SJCRH30 (cell line): ENCODE measurements at places on chromosomes 12 and 14.
A peak's percentile ranks its signal among the peaks of the same experiment; 100 is the strongest.

DNA sequence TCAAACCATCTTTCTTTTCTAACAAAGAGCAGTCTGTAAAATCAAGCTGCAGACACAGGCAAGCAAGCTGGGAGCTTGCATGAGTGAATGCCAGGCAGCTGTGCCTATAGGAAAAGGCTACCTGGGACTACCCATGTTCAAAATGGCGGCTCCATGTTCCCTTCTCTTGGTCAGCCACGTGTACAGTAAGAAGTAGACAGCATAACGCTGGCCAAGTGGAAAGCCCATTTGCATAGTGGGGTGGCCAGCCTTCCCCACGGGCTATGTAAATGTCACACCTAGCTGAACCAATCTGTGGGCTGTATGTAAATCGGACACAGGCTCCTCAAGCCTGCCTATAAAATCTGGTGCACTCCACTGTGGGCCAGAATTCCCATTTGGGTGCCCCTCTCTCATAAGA lies 117.1 kb downstream of the SYT10 start:
- H3K27ac ChIP-seq, result no peak overlapping the region
- H3K4me1 ChIP-seq, result no peaks in the 10 kb centered on the region; the same call in 1 of the 2 replicates
- H3K4me3 ChIP-seq, result no peak overlapping the region
- H3K27me3 ChIP-seq, result peaks cover 5% of the 10 kb centered on the region; the same call in 1 of the 2 replicates
- peak; percentile 51 for DNase-seq

GRCh38 chr14:69398818-69399210 lies 322 bp downstream of the SLC39A9 start:
- peak overlapping the region; percentile 97 for H3K27ac ChIP-seq
- no peak for DNase-seq
- no peaks in the 10 kb centered on the region for H3K27me3 ChIP-seq
- peaks cover 40% of the 10 kb centered on the region for H3K36me3 ChIP-seq
- peaks cover 13% of the 10 kb centered on the region for H3K4me1 ChIP-seq
- H3K4me3 ChIP-seq, result peak overlapping the region; percentile 98

DNA sequence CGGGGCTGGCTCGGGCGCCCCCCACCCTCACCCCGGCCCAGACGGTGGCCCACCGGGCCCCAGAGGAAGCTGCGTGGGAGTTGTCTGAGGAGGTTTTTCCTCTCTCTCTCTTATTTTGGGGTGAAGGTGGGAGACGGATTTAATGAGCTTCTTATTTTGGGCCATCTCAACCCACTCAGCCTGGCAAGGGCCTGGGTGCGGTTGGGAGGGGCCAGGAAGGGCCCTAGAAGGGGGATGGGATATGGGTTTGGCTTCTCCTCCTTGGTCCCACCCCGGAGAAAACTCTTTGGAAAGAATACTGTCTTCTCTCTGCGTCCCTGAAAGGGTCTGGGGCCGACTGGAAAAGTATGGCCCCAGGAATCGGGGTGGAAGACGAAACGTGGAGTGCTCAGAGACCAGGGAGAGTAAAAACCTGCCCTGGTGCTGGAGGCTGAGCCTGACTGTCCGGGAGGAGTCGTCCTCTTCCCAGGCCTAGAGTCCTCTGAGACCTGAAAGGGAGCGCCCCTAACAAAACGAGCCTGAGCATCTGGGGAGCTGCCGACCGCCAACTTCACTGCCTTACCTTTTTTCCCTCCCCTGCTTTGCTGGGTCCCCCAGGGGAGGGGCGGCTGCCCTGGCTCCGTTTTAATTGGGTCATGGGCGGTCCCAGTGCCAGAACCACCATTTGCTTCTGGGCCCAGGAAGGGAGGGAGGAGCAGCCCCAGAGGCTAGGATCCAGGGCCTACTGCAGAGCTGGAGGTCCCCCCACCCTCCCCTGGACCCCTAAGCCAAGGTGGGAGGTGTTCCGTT lies 1.6 kb downstream of the MMP14 start:
- DNase-seq, result no peak
- H3K4me1 ChIP-seq, result peaks cover 14% of the 10 kb centered on the region
- H3K36me3 ChIP-seq, result peaks cover 30% of the 10 kb centered on the region
- H3K4me3 ChIP-seq, result peak overlapping the region; percentile 95
- H3K27ac ChIP-seq, result peak overlapping the region; percentile 85

DNA sequence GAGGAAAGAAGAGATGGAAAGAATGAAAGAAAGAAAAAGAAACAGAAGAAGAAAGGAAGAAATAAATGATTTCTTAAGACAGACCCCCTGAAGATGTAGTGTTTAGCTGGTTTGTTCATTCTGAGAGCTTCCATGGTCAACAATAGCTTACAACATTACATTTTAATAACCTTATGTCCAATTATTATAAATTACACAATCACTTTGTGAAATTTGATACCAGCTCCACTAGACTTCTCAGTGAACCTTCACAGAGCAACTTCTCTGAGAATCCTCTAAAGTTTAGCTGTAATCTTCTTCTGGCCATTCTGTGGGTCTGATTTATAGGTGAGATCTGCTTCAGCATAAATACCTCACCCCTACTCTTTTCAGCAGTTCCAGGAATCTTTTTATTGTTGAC lies 27.9 kb downstream of the SIX1 start:
- H3K27me3 ChIP-seq, result no peaks in the 10 kb centered on the region
- H3K4me3 ChIP-seq, result no peak overlapping the region
- no peak overlapping the region for H3K27ac ChIP-seq
- no peaks in the 10 kb centered on the region for H3K36me3 ChIP-seq

- no peak for DNase-seq
- no peak overlapping the region for H3K27ac ChIP-seq
- H3K4me1 ChIP-seq, result no peaks in the 10 kb centered on the region
- H3K4me3 ChIP-seq, result no peak overlapping the region
- no peaks in the 10 kb centered on the region for H3K27me3 ChIP-seq
- H3K36me3 ChIP-seq, result no peaks in the 10 kb centered on the region
Measured at GRCh38 chr12:86233126-86233525, 23.1 kb downstream of the MGAT4C start.

DNA sequence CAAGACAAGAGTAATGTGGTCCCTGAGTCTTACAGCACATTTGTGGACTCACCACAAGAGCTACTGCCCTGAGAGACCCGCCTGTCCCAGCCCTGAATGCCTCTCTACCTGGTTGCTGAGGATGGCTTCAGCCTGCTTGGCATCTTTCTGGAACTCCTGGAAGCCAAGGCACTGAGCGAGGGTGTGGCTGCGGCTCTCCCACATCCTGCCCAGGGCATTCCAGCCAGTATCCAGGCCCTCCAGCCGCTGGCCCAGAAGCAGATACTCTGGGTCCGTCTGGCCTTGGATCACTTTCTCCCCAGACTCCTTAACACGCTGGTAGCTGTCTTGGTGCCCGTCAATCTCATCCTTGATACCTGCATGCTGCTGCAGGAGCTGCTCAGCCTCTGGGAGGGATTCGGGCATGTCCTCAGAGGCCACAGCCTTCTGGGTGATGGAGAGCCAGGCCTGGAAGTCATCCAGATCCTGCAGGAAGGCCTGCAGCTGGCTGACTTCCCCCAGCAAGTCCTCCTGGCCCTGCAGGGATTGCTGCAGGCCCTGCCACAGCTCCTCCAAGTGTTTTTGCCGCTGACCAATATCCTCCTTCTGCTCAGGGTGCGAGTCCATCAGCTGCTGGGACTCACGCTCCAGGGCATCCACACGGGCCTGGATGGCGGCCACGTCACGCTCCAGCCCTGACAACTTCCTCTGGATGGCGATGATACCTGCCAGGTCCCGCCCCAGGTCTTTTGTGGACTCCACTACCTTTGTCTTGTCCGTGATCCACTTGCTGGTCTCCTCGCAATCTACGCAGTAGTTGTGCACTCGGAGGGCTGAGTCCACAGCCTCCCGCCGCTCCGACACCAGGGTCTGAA lies 82.3 kb downstream of the PLEKHG3 start:
- no peaks in the 10 kb centered on the region for H3K4me1 ChIP-seq
- no peaks in the 10 kb centered on the region for H3K27me3 ChIP-seq
- H3K4me3 ChIP-seq, result no peak overlapping the region
- H3K36me3 ChIP-seq, result no peaks in the 10 kb centered on the region
- DNase-seq, result no peak

DNA sequence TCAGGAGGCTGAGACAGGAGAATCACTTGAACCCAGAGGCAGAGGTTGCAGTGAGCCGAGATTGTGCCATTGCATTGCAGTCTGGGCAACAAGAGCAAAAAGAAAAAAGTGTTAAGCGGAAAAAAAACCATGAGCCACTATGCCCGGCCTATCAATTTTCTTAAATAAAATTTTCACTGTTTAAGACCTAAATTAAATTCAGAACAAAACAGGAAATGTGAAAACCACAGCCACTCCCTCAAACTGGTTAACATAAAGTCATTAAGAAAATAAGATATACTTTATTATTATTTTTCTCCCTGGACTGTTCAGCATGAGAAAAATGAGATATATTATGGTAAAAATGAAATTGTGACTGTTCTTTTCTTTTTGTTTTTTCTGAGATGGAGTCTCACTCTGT lies 44.6 kb upstream of the GCH1 start:
- no peaks in the 10 kb centered on the region for H3K4me1 ChIP-seq
- no peak overlapping the region for H3K27ac ChIP-seq
- H3K4me3 ChIP-seq, result no peak overlapping the region
- peaks cover 34% of the 10 kb centered on the region for H3K36me3 ChIP-seq
- DNase-seq, result no peak

DNA sequence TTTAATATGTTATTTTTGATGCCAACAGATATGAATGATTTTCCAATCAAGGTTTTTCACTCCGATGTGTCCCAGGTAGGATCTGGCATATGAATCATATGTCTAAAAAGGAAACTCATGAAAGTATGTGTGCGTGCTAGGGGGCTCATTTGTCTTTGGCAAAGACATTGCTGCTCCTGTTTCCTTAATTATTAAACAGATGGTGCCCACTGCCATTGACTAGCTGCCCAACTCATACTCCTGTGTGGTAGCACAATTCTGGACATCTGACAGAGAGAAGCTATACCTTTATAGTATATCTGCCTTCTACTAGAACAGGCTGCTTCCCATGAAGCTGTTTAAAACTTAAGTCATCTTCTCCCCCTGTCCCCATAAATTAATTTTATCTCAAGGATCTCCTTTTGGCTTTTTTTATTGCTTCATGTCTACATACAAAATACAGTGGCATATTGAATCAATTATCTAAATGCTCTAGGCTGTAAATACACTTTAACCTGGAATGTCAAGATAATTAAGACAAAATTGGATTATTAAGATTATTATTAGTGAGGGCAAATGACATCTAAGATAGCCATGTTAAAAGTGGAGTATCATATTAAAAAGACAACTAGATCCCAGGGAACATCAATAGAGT lies 1.4 kb upstream of the PDE3A start:
- no peak overlapping the region for H3K4me3 ChIP-seq
- DNase-seq, result no peak
- no peaks in the 10 kb centered on the region for H3K4me1 ChIP-seq
- H3K27me3 ChIP-seq, result no peaks in the 10 kb centered on the region

DNA sequence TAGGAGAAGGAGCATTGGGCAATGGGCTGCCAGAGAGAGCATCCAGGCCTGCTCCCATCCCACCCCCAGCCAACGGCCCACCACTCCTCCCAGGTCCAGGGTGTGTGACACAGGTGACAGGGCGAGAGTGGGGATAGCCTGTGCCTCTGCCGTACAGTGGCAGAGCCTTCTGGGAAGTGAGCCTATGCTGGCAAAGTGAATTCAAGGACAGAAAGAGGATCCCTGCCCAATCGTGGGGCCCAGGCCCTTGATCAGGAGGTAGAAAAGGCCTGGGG lies 553 bp upstream of the KRT79 start:
- H3K36me3 ChIP-seq, result no peaks in the 10 kb centered on the region
- no peaks in the 10 kb centered on the region; the same call in 1 of the 2 replicates for H3K27me3 ChIP-seq
- no peak overlapping the region for H3K4me3 ChIP-seq

DNA sequence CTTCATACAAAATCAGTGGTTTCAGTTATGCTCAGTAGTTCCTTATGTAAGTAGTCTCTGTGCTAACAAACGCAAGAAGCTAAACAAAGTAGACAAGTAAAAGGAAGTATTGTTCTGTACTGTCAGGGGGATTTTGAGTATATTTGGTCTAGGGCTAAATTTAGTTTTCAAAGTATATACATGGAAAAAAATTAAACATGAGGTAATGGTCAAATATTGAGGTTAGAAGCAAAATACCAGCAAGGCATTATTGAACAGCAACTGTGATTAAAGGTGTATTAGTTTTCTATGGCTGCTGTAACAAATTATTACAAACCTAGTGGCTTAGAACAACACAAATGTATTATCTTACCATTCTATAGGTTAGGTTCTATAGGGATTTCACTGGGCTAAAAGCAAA lies 18.8 kb downstream of the GNG2 start:
- no peaks in the 10 kb centered on the region for H3K27me3 ChIP-seq
- H3K27ac ChIP-seq, result no peak overlapping the region
- no peaks in the 10 kb centered on the region for H3K36me3 ChIP-seq
- no peaks in the 10 kb centered on the region for H3K4me1 ChIP-seq
- no peak overlapping the region for H3K4me3 ChIP-seq

- no peak overlapping the region for H3K4me3 ChIP-seq
- H3K4me1 ChIP-seq, result peaks cover 52% of the 10 kb centered on the region
- peak overlapping the region; percentile 51; the same call in 1 of the 2 replicates for H3K27ac ChIP-seq
- H3K27me3 ChIP-seq, result no peaks in the 10 kb centered on the region
Measured at GRCh38 chr14:68608574-68608962, 184.3 kb downstream of the ZFP36L1 start.

- H3K4me3 ChIP-seq, result no peak overlapping the region
- H3K4me1 ChIP-seq, result no peaks in the 10 kb centered on the region
- no peaks in the 10 kb centered on the region for H3K27me3 ChIP-seq
- H3K36me3 ChIP-seq, result no peaks in the 10 kb centered on the region
Measured at GRCh38 chr14:20686386-20687143, 2.0 kb upstream of the ANG start.

GRCh38 chr14:52878946-52879345 lies 71.9 kb downstream of the FERMT2 start:
- H3K4me3 ChIP-seq, result no peak overlapping the region
- H3K27me3 ChIP-seq, result no peaks in the 10 kb centered on the region
- no peak overlapping the region for H3K27ac ChIP-seq
- peaks cover 22% of the 10 kb centered on the region for H3K36me3 ChIP-seq
- H3K4me1 ChIP-seq, result no peaks in the 10 kb centered on the region

- no peak overlapping the region for H3K27ac ChIP-seq
- no peaks in the 10 kb centered on the region for H3K36me3 ChIP-seq
- no peak for DNase-seq
- no peak overlapping the region for H3K4me3 ChIP-seq
- no peaks in the 10 kb centered on the region for H3K4me1 ChIP-seq
- H3K27me3 ChIP-seq, result no peaks in the 10 kb centered on the region
Measured at GRCh38 chr12:115118177-115118724, 434.3 kb upstream of the TBX3 start.

DNA sequence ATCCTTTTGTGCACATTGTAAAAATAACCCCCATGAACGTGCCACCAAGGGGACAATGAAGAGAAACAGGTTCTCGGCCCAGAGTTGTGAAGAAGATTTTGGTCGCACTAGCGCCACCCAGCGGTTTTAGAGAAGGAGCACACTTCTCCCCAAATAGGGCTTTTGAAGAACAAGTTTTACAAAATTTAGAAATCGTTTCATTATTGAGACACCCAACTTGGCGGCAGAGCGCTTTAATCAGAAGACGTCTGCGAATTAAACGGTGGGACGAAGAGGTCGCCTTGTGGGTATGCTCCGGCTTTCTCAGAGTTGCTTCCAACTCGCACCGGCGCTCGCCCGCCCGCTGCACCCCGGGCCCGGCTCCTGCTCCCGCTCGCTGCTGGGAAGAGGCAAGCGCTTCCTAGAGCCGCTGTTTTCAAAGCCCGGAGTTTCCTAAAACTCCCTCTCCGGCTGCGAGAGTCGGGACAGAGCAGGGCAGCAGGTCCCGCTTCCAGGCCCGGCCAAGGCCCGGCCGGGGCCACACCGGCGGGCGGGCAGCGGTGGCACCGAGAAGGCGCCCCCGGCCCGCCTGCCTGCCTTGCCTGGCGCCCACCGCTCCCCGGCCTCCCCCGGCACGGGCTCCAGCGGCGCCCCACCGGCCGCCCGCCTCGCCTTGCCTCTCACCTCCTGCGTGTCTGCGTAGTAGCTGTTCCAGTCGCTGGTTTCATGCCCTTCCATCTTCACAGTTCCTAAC lies 645 bp downstream of the FOXA1 start:
- H3K4me3 ChIP-seq, result peak overlapping the region; percentile 62
- H3K27ac ChIP-seq, result no peak overlapping the region
- peak; percentile 69 for DNase-seq
- H3K36me3 ChIP-seq, result no peaks in the 10 kb centered on the region
